ENCODE measurements at places on chromosomes 12 and 14. TPM values are rescaled to one million over a fixed set of nuclear protein-coding genes. Genes with fewer than 3 reads are reported as not detected.

Gene BHLHE41
- 41.0 TPM for polyA plus RNA-seq

Gene KLRG1
- polyA plus RNA-seq, result 5.4 TPM

Gene ASCL1
- 37.3 TPM for polyA plus RNA-seq

Gene JDP2
- polyA plus RNA-seq, result 28.3 TPM

Gene INSM2
- 0.32 TPM for polyA plus RNA-seq

Gene C12orf54
- 1.1 TPM for polyA plus RNA-seq
